HT1080 (cell line): ENCODE measurements at places on chromosomes 2 and 18. TPM values are rescaled to one million over a fixed set of nuclear protein-coding genes. Genes with fewer than 3 reads are reported as not detected.

The RNF25 gene
- 106 TPM in 2 replicates for total RNA-seq

The ALPG gene
- not detected in 2 replicates for total RNA-seq

The STAT1 gene
- total RNA-seq = 29.6 and 30.7 TPM in 2 replicates

The TTC39C gene
- 20.4 and 20.8 TPM in 2 replicates for total RNA-seq

The MBOAT2 gene
- 26.4 and 35.4 TPM in 2 replicates for total RNA-seq

The OTOS gene
- not detected in 2 replicates for total RNA-seq

The LYPD1 gene
- total RNA-seq = 45.0 and 51.6 TPM in 2 replicates

The BOD1L2 gene
- total RNA-seq = not detected in 2 replicates

The ARHGAP15 gene
- 0.13 TPM in 1 of 2 replicates, not detected in the other for total RNA-seq

The IER3IP1 gene
- 61.8 and 77.7 TPM in 2 replicates for total RNA-seq

The OR6B2 gene
- total RNA-seq = not detected in 2 replicates

The CCDC150 gene
- 7.5 and 8.4 TPM in 2 replicates for total RNA-seq

The TUBA4B gene
- 0.14 TPM in 1 of 2 replicates, not detected in the other for total RNA-seq
